CD4-positive, alpha-beta memory T cell (primary cell): ENCODE measurements at places on chromosomes 2 and 18.

DNA sequence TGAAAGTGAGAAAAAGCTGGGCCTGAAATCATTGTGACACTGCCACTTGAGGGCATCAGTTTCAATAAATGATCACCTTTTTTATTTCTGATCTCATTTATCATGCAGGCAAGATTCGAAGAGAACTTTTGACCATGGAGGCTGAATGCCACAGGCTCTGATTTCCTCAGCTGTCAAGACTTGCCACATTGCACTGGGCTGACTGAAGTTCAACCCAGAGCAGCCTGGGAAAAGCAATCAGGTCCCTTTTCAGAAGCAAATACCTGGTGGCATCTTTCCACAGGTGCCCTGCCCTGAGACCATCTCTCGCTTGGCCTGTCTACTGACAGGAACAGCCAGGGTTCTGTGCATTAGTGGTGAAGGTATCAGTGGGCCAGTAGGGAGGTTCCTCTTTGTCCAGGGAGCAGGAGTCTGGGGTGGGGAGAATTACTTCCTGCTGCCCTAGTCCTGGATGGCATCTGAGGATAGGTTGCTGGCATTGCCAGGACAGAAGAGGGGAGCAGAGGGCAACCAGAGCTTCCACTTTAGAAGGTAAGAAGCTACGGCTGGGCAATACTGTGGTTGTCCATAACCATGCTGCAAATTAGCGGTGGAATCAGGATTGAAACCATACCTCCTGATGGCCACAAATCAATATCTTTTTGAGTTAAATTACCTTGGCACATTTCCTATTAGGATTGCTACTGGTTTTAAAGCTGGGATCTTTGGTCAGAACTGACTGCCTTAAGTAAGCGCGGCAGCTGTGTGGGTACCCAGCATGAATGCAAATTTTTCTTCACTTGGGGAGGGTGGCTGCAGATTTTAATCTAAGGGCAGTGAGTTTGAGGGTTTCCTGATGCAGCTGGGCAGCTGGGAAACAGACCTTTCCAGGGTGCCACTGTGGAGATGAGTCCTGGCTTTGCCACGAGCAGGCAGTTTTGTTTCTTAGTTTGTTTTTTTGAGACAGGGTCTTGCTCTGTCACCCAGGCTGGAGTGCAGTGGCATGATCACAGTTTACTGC lies 394.5 kb downstream of the ALK start:
- H3K4me1 ChIP-seq, result no peaks in the 10 kb centered on the region
- H3K27me3 ChIP-seq, result no peaks in the 10 kb centered on the region
- no peak overlapping the region for H3K4me3 ChIP-seq
- no peak for DNase-seq

GRCh38 chr18:7358989-7359726 lies 128.3 kb downstream of the LRRC30 start:
- H3K27ac ChIP-seq, result no peak overlapping the region
- no peak overlapping the region for H3K4me3 ChIP-seq
- H3K36me3 ChIP-seq, result no peaks in the 10 kb centered on the region
- H3K4me1 ChIP-seq, result no peaks in the 10 kb centered on the region
- H3K27me3 ChIP-seq, result no peaks in the 10 kb centered on the region

GRCh38 chr2:55056024-55056521 lies 5.8 kb upstream of the RTN4 start:
- DNase-seq, result no peak
- peaks cover 37% of the 10 kb centered on the region for H3K4me1 ChIP-seq
- H3K36me3 ChIP-seq, result no peaks in the 10 kb centered on the region
- H3K4me3 ChIP-seq, result no peak overlapping the region
- H3K27me3 ChIP-seq, result no peaks in the 10 kb centered on the region

- peak; percentile 84 for DNase-seq
- peaks cover 81% of the 10 kb centered on the region for H3K4me1 ChIP-seq
- H3K27me3 ChIP-seq, result no peaks in the 10 kb centered on the region
- peak overlapping the region; percentile 48 for H3K4me3 ChIP-seq
- peak overlapping the region; percentile 50 for H3K27ac ChIP-seq
- H3K36me3 ChIP-seq, result no peaks in the 10 kb centered on the region
Observed at GRCh38 chr2:172462849-172463381, 35.5 kb downstream of the ITGA6 start.

DNA sequence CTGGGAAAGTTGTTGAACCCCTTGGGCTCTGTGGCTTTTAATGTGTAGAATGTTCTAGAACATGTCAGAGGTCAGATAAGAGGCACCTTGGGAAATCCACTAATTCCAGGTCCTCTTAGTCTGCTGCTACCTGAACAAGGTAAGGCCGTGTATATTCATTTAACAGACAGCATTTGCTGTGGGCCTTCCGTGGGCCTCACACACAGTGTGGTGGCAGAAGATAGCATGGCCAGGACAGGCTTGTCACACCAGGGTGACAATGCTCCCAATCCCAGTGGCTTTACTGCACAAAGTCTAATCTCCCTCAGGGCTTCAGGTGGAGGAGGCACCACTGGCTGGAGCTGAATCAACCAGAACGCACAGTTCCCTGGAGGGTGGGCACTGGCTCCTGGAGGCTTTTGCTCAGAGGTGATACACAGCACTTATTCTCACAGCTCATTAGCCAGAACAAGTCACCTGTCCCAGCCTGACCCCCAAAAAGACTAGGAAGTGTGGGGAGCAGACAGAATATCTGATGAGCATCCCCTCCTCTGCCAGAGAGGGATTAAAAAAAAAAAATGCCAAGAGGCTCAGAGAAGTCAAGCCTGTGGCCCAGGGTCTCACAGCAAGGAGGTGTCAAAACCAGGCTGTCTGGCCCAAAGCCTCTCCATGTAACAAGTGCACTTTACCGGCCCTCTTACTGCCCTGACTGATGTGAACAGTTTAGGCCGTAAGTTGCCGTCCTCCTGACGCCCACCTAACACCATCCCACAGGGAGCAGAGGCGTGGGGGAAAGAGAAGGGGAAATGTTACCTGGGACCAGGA lies 216.9 kb upstream of the RAB6C start:
- no peaks in the 10 kb centered on the region for H3K36me3 ChIP-seq
- no peak for DNase-seq
- no peak overlapping the region for H3K27ac ChIP-seq
- no peak overlapping the region for H3K4me3 ChIP-seq
- no peaks in the 10 kb centered on the region for H3K27me3 ChIP-seq
- H3K4me1 ChIP-seq, result no peaks in the 10 kb centered on the region
